T-helper 2 cell (primary cell): ENCODE measurements at places on chromosomes 5 and 9.

DNA sequence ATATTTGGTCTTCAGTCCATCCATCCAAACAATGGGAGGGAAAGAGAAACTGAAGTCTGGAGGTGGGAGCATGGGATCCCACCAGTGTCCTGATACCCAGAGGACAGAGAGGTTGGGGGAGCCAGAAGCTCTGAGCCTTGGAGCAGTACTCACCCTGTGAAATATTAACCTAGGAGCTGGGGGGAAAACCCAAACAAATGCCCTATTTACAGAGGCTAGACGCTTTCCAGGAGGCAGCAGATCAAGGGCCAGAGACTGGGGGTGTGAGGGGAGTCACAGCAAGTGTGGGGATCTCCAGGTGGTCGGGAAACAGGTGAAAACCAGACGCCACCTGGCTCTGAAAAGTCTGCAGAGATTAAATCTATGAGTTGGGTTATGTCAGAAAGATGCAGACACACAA is 6.2 kb downstream of the ZER1 start:
- DNase-seq, result no peak

DNA sequence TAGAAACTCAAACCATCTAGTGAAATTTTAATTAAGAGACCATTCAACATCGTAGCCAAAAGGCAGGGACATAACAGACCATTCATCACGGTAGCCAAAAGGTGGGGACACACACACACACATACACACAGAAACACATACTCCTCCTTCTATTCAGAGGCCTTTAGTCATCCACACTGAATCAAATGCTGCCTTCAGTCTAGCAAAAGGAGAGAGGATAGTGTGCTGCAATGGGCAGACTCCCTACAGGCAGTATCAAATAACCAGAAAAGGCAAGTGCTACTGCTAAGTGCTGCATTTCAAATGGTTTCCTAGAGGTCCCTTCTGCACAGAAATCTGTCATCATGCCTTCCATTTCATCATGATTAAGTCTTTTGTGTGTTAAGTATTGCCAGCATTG is 303.9 kb downstream of the TRIM32 start:
- no peak for DNase-seq

DNA sequence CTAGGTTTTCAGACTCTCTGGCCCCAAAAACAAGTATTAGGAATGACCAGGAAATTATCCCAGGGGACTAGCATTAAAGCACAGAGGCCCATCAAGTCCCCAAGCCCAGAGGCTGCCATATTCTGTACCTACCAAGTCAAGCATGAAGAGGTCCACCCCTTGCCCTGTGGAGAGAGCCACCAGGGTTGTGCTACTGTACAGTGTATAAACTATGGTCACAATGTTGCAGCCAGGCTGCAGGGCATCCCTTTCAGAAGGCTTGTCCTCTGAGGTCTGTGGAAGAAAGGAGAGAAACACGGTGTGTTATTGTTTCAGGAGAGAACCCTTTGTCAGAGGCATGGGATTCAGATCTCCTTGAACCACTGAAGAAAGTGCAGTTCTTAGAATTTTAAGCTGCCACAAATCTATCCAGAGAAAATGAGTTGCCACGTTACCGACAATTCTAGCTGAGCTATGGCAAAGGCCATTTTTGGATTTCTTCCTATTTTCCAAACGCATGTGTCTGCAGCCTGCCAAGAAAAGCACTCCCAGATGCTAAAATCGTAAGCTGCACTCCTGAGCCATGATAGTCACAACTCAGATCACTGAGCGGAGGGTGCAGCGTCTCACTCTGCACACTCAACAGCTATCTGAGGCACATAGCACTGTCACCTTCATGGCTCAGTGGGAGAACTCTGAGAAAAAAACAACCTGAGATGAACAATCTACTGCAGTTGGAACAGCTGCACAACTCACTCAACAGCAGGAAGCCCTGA is 45.5 kb upstream of the SPATA31E1 start:
- DNase-seq, result no peak

GRCh38 chr5:77518304-77518703 is 26.2 kb upstream of the WDR41 start:
- no peak for DNase-seq

GRCh38 chr5:124686239-124687004 is 60.0 kb downstream of the ZNF608 start:
- no peak for DNase-seq

DNA sequence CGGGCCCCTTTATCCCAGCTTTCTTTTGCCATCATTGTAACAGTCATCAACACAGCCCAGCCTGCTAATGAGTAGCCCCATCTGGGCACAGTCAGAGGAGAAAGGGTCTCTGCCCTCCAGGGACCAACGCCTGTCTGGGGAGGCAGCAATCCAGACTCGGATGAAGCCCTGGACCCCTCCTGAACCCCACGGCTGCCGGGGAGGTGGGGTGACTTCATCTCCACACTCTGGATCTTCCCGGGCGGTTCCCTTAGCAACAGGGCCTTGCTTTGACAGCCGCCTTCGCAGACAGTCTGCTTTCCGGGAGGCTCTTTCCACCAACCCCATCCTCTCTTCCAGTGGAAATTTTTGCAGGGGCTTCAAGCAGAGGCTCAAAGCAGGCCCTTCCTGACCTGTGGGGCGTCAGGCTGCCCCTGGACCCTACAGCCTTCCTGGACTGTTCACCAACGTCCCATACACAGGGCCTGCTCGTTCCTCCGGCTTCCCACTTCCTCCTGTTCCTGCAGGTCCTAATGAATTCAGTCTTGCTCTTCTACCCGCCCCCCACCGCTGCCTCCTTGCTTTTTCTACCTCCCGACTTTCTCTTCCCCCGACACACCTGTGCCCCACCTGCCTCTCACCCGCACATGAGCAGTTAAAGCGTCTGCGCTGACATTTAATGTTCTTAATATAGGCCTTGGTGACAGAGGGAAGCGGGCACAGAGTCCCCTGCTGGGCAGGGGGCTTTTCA is 161.7 kb upstream of the MVB12B start:
- no peak for DNase-seq

GRCh38 chr5:117082977-117083376 is 508.4 kb upstream of the SEMA6A start:
- DNase-seq, result no peak

DNA sequence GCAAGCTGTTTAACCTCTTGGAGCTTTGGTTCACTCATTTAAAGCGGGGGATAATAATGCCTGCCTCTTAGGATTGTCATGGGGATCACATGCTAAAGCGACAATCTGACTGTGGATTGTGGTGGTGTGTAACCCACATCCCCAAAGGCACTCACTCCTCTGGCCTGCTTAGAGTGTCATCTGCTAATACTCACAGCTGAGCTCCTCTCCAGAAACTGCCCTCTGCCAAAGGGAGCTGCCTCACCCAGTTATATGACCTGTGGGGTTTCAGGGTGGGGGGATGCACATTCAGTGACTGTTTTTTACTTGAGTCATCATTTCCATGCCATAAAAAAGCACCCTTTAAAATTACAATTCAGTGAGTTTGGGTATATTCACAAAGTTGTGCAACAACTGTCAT is 110.0 kb upstream of the SPOCK1 start:
- DNase-seq, result no peak

GRCh38 chr9:14722391-14723035 is at the start of gene CER1:
Gene CER1 (minus strand): TSS chr9:14722733. CDS start chr9:14722672, 61 bp downstream.
- no peak for DNase-seq

- no peak for DNase-seq
These were observed 160.9 kb upstream of the NR3C1 start for GRCh38 chr5:143564417-143564816.

- no peak for DNase-seq
These were observed 790.1 kb downstream of the TLE1 start for GRCh38 chr9:80899208-80899607.

GRCh38 chr5:124310453-124310852 is 436.0 kb downstream of the ZNF608 start:
- no peak for DNase-seq

DNA sequence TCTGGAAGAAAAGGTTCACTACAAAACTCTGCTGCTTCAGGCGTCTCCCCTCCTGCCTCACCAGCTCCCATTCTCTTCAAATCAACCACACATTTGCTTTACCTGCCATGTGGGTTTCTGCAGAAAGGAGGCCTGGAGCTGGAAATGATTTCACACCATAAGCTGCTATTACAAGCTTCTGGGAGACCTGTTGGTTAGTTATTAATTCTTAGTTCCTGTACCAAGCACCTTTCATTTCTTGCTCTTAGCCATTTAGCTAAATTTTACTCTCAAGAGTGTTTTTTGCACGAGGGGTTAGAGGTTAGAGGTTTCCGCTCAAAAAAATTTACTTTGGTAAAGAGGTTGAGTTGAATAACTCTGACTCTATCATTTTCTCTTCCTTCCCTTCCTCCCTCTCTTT is 70.3 kb downstream of the MAP1B start:
- DNase-seq, result no peak

GRCh38 chr5:59955241-59955640 is 61.7 kb upstream of the PDE4D start:
- no peak for DNase-seq

DNA sequence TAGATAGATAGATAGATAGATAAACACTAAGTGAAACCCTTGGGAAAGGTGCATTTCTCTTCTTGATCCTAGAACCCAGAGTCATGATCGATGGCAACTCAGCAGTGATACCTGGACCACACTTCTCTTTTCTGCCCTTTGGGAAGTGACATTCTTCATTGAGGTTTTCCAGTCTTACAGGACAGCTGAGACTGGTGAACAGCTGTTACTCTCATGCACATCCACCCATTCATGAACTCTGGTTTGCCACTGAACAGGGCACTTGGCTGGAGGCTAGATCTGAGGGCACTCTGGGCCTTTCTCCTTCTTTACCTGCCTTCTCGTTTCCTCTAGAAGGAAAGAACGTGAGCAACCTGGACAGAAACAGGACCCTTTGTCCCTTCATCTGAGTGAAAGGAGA is 164.5 kb downstream of the DRD1 start:
- no peak for DNase-seq

- no peak for DNase-seq
These were observed 7.5 kb downstream of the LHX6 start for GRCh38 chr9:122221183-122221811.

DNA sequence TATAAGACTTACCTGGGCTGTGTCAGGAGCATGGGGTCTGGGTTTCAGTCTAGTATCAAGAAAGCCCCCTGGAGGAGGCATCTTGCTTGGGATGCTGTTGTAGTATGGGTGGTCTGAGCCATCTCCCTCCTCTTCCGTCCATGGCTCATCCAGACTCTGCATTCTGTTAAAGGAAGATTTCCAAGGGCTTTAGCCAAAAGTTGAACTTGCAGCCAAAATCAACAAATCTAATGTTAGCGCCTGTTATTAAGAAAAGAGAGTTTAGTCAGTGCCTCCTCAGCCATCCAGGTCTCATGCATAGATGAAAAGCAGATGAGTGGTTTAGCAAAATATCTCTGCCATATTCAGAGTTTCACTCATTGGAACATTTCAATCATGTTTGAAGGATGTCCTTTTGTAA is 55.6 kb downstream of the S1PR3 start:
- DNase-seq, result no peak

- no peak for DNase-seq
These were observed 55.4 kb downstream of the SEMA4D start for GRCh38 chr9:89442501-89442978.

GRCh38 chr5:179802207-179802883 is 4.3 kb downstream of the MGAT4B start:
- DNase-seq, result no peak

GRCh38 chr9:96646081-96646991 is 8.8 kb downstream of the PRXL2C start:
- DNase-seq, result no peak

GRCh38 chr5:168179192-168179593 is 112.3 kb upstream of the WWC1 start:
- no peak for DNase-seq

DNA sequence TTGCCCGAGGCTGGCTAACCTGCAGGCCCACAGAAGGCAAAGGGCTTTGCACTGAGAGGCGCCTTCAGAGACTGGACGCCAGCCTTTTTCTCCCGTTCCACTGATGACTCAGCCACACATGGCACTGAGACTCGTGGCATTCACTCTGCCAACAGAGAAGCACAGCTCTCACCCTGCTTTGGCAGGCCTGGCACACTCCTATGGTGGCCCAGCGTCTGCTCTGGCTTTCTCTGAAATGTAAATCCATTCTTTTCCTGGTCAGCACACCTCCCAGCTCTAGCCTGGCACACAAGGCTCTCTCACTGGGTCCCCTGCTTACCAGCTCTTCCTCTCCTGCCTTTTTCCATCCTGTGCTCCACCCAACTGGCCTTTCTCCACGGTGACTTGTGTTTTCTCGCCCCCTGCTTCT is 5.9 kb upstream of the MELK start:
- no peak for DNase-seq

DNA sequence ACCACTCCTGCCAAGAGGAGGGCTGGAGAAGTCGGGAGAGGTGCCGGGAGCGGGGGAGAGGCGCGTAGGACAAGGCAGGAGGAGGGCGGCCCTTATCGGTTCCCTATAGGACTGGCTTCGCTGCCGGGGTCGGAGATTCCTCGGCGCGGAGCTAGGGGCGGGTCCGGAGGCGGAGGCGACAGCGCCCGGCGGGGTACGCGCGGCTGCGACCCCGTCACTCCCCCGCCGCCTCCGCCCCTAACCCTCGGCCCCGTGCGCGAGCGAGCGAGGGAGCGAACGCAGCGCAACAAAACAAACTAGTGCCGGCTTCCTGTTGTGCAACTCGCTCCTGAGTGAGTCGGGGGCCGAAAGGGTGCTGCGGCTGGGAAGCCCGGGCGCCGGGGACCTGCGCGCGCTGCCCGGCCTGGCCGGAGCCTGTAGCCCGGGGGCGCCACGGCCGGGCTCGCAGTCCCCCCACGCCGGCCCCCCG is 2.0 kb downstream of the GLIS3 start:
- DNase-seq, result peak; percentile 70

GRCh38 chr9:136204838-136205706 is at the start of gene LHX3:
Gene LHX3 (minus strand): TSS chr9:136205128. CDS start chr9:136205012, 116 bp downstream.
- DNase-seq, result no peak

DNA sequence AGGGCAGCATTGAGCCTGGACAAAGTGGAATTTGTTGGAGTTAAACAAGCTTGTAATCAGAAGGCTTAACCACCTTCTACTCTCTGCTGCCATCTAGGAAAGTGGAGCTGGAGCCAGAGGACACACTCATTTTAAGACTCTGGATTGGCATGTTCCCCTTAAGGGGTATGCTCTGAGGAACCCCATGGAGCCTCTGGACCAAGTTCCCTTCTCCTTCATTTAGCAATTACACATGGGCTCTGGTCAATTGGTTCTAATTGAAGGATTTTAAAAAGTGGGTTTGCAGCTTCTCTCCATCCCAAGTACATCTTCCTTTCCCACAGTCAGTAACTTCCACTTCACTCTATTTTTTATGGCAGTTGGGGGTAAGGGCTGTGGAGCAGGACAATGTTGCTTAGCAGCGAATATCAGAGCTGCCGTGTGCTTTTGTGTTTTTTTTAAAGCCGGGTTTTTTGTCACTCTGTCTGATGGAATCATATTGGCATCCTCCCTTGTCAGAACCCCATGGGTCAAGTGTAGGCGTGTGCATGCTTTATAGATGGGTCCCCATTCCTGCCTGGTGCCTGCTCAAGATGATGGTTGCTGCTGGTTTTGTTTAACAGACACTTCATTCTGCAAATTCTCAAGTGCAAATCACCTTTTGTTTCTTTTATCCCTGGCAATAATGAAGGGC is 330.7 kb upstream of the ADAMTSL1 start:
- DNase-seq, result no peak

DNA sequence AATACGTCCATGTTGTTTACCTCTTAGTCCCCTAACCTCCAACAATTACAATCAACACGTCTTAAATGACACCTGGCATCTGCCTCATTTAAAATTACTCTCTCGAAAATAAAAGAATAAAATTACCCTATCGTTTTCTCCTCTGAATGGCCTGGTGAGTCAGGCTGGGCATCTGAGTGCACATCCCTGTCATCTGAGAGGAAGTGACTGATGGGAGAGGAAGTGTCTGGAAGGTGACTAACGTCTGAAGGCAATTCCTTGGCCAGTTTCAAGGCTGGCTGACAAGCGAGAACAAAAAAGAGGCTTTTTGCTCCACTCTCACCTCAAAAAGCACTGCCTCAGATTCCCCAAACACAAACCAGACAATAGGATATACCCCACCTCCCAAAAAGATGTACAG is 57.7 kb downstream of the MAPKAP1 start:
- DNase-seq, result no peak
